ENCODE measurements at places on chromosomes 4 and X.

DNA sequence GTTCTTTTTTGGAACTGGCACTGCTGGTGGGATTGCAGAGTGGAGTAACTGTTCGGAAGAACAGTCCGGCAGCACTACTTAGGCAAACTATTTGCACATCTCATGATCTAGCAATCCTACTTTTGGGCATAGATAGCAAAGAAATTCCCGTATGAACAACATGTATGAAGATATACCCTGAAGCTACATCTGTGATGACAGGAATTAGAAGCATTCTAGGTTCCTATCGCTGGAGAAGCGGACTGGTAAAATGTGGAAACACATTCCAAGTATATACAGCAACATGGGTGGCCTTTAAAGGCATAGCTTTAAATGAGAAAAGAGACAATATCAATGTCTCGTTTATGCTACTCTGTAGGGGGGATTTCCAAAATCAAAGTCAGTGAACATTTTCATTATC lies 3.1 kb downstream of the DCAF16 start:
- DNase-seq: no peak

DNA sequence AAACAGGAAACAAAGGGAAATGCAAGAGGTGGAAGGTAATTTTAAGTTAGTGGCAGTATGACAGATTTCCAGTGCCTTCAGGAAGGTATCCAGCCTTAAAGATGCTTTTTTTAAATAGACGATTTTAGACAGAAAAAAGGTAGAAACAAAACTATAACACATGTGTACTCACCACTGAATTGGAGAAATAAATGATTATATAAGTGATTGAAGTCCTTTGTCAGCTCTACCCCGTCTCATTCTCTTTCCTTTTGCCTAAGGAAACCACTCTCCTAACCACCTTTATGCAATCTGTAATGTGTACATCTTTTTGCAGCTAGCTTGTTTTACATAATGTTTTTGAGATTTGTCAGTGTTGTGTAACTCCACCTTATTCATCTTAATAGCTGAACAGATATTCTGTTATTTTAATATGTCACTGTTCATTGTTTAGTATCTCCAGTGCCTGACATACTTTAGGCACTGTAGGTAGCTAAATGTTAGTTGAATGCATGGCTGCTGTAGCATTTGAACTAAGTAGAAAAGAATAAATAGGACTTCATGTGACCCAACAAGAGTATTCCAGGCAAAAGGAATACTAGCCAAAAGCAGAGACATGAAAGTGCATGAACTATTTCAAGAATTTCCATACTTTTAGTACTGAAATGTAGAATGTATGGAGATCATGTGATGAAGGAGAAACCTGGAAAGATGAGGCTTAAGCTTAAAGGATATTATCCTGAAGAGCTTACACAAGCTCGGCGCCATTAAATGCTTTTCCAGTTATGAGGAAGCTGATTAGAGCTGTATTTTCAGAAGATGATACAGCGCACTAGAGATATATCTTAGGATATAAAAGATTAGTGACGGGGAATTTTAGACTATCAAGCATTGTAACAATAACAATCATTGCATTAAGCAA lies 865 bp downstream of the FAM200B start:
- DNase-seq: no peak

DNA sequence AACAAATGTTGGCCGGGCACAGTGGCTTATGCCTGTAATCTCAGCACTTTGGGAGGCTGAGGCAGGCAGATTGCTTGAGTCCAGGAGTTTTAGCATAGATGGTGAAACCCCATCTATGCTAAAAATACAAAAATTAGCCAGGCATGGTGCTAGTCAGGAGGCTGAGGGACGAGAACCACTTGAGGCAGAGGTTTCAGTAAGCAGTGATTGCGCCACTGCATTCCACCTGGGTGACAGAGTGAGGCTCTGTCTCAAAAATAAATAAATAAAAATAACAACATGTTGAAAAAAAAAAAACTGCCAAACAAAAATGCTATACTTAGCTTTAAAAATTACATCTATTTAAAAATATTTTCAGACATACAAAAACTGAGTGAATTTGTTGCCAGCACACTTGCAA lies 374.2 kb upstream of the SMIM31 start:
- DNase-seq: no peak

DNA sequence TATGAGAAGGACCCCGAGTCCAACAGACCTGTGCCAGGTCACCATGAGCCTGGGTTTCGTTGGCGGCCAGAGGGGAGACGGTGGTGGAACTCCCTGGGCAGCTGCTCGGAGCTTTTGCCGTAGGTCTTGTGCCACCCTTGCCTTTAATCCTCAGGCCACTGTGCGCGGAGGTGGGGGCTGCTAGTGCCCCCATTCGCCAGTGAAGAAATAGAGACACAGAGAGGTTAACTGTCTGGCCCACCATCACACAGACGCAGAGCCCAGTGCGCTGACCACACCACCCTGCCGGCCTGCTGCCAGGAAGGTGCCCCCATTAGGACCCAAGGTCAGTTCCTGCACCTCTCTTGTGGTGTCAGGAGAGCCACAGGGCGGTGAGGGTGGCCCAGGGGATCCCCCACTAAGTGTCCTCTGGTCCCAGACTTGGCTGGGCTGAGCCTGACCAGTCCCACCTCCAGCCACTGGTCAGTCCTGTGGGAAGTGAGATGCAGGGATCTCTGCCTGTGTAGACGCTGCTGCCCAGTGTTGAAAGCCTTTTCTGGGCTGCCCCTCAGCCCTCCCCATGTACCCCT lies 28.3 kb upstream of the HTRA3 start:
- no peak for DNase-seq
